Activated CD4-positive, alpha-beta T cell treated with anti-CD3 and anti-CD28 coated beads, Interleukin-2, amount 50 U/mL, for 1 hour (primary cell): ENCODE measurements at places on chromosomes 3 and 15.

DNA sequence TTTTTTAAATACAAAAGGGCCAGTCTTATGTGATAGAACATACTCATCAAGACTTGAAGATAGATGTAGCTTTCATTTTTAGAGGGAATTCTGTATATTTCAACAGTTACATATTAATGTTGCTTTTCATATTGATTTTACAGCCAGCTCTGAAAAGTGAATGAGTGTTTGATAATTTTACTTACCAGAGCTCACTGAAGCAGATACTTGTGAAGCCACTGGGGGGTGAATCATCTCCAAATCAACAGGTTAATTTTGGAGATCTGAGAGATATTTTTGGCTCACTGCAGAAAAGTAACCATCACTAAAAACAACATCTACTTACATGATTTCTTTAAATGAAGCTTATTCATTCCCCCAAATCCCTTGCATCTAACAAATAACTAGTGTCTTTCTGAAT, 24.7 kb downstream of the TNFAIP8L3 start:
- no peak for DNase-seq

DNA sequence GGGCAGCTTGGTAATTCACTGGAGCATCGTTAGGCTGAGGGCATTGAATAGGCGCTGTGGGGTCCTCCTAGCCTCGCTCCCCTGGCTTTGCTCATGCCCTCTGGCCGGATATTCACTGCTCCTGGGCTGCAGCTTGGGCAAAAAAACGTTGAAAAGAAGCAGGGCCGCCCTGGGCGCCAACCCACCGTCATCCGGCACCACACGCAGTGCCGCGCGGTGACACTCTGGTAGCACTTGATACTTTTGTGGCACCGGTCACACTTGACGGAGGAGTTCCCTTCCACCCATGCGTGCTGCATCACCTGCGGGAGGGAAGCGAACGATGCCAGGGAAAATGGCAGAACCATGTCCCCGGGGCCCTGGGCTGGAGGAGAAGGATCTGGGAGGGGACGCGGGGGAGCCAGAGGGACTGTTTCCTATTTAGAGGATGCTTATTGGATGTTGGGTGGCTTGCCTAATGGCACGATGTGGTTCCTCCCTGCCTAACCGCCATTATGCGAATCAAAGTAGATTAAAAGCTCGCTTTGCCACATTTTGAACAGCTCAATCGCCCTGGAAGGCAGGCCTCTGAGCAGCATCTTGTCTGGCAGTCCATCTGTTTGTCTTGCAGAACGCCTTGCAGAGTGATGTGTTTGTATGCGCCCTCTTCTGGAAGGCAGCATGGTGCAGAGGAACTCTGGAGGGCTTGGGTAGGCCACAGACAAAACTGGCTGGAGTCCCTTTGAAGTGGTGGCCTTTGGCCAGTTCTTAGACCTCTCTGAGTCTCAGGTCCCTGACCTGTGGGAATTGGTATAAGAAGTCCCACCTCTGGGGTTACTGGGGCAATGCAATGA, 93.2 kb downstream of the DGKG start:
- DNase-seq: no peak

DNA sequence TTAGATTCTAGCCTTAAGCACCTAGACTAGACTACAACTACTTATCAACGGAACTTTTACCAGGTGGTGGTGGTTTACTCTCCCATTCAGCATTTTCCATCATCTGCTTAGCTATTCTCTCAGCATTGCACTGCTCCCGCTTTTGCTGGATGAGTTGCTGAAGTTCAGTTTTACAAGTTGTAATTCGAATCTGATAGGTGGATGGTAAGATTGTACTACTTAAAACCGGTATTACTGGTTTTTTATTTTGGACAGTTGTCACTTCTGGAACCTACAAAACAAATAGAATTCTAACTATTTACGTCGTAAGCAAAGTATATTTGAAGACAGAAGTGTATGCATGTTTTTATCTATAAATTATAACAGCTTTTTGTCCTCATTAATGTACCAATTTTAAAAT, 41.1 kb downstream of the PIK3R4 start:
- no peak for DNase-seq

DNA sequence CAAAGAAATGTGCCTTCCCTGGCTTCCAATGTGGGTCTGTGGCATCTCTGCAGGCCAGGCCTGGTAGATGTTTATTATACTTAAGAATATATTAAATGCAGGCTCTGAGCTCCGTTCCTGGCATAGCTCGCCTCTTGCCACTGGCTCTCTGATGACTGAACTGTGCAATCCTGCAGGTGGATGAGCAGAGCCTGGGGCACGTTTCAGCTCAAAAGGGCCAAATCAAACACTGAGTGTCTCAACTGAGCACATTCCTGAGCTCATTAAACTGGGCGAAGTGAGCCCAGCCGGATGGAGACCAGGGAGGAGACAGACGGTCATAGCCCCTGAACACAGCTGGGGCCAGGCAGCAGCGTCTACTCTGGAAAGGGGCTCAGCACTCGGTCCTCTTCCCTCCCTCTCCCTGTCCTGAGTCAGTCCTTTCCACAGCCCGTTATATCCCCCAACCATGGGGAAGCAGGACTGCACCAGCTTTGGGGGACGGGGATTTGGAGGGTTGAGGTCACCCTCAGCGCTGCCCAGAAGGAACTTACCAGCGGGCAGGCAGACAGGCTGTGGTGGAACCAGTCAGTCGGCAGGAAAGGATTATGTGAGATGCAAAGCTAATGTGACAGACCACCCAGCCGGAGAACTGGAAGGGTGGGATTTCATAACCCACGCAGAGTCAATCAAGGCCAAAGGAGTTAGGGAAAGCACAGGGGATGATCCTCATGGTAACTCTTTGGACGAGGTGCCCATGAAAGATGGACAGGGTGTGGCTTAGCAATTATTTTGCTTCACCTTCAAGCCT, 77.4 kb upstream of the ANKRD34C start:
- no peak for DNase-seq

GRCh38 chr3:48960841-48961413, 29.1 kb upstream of the P4HTM start:
- DNase-seq: no peak

GRCh38 chr3:184320104-184320445, 5.7 kb downstream of the EIF4G1 start:
- DNase-seq: peak; percentile 38

GRCh38 chr15:70348226-70348543, 250.5 kb upstream of the TLE3 start:
- no peak for DNase-seq

GRCh38 chr3:56923526-56924224, 121.9 kb upstream of the ARHGEF3 start:
- peak; percentile 35 for DNase-seq

DNA sequence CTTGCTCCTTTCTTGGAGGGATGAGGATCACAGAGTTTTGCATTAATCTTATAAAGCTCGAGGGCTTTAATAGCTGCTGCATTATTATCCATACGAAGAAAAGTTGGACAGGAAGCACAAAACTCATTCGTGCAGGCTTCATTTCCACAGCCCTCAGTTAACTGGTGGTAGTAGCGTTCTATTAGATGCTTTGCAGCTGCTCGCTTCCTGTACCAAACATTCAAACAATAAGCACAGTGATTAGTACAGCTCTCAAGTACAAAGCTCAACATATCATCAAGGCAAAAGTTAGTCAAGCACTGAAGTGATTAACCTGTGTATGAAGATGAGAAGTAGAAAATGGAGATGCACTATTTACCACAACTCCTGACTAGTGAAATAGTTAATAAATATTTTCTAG, 63.3 kb downstream of the UBE3A start:
- no peak for DNase-seq

DNA sequence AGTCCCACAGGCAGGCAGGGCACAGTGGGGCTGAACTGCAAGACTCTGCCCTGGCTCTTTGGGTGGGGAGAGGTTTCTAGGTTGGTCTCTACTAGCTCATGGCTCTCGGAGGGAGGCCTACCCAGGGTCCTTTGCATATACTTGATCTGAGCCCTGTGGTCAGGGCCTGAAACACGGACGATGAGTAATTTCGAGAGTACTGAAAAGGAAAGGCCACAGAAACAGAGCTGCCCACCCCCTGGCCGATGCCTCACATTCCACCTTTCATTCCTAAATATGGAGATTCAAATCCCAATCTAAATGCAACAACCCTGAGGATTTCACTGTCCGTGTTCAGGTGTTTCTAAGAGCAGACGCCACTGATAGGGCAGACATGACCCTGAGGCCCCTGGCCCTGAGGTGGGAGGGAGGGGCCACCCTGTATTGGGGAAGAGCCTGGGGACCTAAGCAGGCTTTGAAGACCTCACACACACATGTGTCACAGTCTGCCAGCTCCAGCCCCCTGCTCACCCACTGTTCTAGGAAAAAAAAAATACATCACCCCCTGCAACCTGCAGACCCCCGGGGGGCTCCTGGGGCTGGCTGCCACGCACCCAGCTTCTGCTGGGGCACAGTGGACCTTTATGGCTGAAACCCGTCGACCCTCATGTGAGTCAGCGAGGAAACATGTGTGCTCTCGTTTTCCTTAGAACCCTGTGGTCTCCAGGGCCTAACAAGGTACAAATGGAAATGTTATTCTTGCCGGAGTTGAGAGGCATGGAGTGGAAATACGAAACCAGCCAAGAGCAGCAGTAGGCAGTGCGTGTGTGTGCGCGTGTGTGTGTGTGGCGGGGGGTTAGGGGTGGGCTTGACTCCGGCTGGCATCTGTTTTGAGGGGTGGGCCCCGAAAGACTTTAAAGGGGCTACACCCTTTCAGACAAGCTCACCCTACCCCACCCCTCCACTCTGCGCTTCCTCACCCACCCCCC, 112.7 kb downstream of the CHSY1 start:
- DNase-seq: no peak

GRCh38 chr15:40894681-40895448, 615 bp downstream of the VPS18 start:
- DNase-seq: peak; percentile 58

DNA sequence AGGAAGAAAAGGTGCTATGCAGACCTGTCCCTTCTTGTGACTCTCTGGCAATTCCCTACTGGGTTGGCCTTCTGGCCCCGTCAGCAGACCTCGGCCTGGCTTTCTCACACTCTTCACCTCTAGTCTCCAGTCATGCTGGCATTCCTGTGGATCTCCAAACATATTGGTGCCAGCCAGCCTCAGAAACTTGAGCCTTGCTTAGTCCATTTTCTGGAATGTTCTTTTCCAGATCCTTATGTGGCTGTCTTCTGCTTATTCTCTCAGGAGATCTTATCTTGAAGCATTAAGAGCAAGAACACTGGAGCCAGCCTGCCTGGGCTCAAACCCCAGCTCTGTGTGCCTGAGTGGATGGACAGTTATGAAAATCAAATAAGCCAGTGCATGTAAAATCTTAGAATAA, 88.2 kb upstream of the NTRK3 start:
- DNase-seq: no peak

DNA sequence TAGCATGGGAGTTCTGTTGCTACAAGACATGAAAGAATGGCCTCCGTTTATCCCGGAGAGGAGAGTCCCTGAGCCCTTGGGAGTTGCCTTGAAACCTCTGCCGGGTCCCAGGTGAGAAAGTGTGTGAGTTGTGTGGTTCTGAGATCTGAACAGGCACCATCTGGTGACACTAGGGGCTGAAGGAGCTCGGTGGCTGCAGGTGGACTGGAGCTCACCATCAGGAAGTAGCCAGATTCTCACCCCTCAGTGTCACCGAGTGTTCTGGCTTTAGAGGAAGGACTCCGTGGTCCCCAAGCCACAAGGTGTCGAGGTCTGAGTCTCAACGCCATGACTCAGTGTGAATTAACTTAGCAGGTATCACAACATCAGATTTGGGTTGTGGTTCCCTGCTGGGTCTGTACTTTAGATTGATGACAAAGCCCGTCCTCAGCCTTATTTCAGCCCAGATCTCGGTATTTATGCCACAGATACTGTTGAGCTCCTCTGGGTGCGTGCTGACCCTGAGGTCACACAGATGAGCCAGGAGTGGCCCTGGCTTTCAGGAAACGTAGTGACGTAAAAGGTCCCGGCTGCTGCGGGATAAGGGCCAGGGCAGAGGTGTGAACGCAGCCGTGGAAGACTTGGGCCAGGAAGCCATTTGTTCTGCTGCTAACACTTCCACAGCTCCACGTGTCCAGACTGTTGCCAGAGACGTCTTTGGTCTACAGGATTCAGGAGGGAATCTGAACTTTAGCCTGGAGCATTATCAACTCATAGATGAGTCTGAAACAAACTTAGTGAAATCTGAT, 54.4 kb downstream of the PGPEP1L start:
- no peak for DNase-seq

- DNase-seq: no peak
Observed at GRCh38 chr15:32767236-32767635, 49.4 kb downstream of the GREM1 start.

- DNase-seq: no peak
Observed at GRCh38 chr15:94834494-94834893, 603.1 kb downstream of the MCTP2 start.

- DNase-seq: no peak
Observed at GRCh38 chr3:187914231-187914630, 169.0 kb upstream of the BCL6 start.

GRCh38 chr15:91947683-91948608, 94.4 kb downstream of the SLCO3A1 start:
- DNase-seq: no peak

DNA sequence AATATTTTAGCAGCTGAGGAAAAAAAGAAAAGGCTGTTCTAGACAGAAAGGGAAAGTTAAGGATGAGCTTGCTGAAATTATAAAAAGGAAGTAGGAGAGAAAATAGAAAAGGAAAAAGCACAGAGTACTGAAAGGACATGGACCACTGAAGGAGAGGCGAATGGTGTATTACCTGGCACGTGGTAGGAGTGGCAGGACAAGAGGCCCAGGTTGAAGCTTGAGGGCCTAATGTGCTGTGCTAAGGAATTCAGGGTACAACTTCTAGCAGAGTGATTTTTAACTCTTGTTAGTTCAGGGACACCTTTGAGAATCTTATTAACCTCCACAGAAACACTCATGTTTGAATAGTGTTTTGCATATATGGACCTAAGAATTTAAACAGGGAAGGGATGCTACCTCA, 60.0 kb upstream of the CRTC3 start:
- DNase-seq: no peak

GRCh38 chr15:82186719-82187406, 75.7 kb downstream of the EFL1 start:
- no peak for DNase-seq

GRCh38 chr3:86563400-86563970, 427.5 kb downstream of the VGLL3 start:
- no peak for DNase-seq

GRCh38 chr3:192284443-192285072, 442.8 kb downstream of the FGF12 start:
- no peak for DNase-seq

DNA sequence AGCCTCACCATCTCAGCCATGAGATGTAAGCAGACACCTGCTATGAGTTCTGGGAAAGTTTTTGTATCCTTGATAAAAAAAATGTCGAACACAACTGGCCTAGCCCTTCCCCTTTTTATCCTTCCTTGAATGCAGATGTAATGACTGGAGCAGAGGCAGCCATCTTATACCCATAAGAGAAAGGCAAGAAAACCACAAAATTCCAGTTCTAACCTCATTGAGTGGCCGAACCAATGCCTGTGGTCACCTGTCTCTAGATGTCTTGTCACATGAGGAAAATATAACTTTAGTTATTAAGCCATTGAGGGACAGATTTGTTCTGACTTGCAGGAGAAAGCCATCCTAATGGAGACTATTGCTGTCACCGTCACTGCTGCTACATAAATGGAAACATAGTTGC, 80.4 kb upstream of the SLC6A6 start:
- DNase-seq: no peak

- DNase-seq: no peak
Observed at GRCh38 chr15:77507143-77507897, 86.6 kb downstream of the HMG20A start.

- DNase-seq: no peak
Observed at GRCh38 chr15:74146277-74146800, 16.0 kb downstream of the ISLR2 start.
